ENCODE measurements at places on chromosomes 12 and 14.

DNA sequence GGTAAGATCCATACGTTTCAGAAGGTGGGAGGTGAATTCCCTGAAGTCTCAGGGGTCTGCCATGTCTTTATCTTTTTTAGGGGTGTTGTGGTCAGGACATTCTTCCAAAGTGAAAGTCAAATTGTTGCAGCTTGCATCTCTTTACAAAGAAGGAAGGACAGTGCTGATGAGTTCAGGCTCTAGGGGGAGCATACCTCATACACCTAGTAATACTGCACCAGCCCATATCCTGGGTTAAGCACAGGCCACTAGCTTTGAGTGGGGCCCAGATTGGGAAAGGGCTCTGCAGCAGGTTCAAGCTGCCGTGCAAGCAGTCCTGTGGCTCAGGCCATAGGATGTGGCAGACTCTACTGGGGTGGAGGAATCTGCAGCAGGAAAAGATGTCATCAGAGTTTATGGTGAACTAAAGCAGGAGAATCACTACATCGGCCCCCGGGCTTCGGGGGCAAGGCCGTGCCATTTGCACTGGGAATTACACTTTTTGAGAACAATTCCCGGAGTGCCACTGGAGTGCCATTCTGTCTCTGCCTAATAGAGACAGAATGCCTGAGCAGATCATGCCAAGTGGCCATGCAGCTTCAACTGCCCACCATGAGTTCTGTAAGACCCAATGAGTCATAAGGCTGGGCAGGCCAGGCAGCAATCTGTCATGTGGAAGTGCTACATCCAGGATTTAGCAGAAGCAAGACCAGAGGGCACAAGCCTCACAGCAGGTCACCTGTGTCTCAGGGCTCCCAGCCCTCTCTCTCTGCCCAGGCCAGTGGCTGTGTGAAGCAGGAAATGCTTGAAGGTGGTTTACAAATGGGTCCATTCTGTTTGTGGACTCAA lies 32.3 kb downstream of the DIO3 start:
- DNase-seq = no peak

DNA sequence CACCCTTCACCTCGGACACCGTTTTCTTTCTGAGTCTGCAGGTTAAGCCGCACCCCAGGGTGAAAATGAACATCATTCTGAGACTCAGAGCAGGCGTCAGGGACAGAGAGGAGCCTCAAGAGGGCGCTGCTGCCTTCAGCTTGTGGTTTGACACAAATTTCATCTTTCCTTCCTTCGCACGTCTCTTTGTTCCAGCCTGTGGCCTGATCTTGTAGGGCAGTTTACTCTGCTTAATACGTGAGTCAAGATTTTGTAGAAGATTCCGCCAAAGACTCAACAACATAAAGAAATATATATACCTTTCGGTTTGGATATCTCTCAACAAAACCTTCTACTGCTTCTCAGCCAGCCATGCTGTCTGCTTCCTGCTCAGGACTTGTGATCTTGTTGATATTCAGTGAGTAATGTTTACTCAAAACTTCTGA lies 329.3 kb upstream of the OR4E1 start:
- peak; percentile 55 for DNase-seq

- no peak for DNase-seq
Observed at GRCh38 chr14:90691627-90692026, 124.6 kb downstream of the TTC7B start.

GRCh38 chr14:41873686-41874317 lies 267.1 kb downstream of the LRFN5 start:
- no peak for DNase-seq

DNA sequence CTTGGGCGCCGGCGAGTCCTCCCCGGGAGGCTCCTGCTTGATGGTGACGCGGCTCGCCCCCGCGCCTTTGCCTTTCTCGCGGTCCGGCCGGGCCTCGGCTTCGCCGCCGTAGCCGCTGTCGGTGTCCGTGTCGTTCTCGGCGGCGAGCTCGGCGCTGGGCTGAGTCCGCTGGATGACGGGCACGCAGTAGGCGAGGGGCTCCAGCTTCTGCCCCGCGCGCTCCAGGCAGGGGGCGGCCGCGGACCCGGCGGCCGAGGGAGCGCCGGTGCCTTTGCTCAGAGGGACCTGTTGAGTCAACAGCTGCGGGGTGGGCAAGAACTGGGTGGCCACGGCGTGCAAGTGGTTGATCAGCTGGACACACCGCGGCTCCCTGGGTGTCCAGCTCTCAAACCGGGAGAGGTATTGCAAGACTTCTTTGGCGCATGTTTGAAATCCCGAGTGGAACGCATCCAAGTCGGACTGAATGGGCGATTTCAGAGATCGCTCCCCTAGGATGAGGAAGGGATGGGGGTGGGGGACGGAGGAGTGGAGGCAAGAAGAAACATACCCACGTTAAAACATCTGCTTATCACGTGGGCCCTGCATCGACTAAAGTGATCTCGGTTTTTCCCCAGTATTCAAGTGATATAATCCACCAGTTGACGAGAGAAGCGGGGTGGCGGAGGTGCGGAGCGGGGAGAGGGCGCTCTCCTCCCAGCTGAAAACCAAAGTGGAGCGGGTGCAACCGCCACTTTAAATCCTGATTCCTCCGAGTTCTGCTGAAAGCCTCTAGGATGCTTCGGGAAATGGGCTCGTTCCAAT lies 2.0 kb downstream of the BHLHE41 start:
- DNase-seq = no peak

GRCh38 chr12:28866715-28867503 lies 282.2 kb upstream of the FAR2 start:
- no peak for DNase-seq

DNA sequence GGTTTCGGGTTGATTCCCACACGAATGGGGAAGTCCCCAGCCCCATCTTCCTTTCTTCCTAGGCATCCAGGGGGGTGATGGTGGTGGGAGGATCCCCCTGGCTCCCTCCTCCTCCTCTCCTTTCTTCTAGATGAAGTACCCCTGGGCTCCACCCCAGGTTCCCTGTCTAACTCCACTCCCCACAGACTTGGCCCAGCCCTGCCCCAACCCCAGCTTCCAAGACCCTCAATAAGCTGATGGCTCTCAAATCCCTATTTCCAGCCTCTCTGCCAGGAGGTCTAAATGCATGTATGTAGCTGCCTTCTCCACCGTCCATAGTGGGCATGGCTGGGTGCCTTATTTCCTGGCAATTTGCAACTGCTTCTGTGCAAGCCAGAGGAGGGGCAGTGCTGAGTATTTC lies 383.7 kb downstream of the BCL11B start:
- DNase-seq = no peak

DNA sequence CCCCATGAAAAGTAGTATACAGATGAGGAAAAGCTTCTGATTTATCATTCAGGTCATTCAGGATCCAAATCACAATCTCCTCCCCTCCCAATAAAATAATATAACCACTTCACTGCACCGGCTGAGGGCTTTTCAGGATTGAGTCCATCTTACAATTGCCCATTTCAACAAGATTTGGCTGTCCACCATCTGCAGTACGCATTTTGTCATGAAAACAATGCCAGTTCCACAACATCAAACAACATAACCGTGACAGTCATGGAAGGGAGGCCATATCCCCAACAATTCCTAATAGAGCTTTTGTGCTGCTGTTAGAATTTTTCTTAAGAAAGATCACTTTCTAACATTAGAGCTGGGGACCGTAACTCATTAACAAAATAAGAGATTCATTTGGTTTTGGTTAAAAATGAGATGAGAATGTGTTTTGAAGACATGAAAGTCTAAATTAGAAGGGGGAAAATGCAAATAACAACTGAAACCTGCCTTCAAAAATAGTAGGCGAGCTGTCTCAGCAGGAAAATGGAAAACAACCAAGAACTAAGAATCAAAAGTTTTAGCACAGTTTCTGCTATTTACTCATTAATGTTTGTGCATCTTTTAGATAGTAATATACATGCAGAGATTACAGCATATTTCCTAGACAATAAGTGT lies 38.3 kb upstream of the TMTC2 start:
- DNase-seq = no peak

DNA sequence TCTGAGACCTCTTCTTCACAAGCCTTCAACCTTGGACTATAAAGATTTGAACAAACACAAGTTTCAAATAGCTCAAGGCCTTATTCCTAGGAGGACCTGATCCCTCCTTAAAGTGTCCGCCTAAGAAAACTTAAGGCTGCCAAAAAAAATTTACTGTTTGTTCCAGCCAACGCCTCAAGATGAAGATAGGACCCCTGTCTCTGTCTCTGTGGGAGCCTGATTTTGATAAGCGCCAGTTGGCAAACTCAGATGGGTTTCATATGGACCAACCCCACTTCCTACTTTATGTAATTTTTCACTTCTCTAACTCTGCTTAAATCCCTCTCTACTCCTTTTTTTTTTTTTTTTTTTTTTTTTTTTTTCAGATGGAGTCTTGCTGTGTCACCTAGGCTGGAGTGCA lies 11.0 kb downstream of the FKBP3 start:
- no peak for DNase-seq

GRCh38 chr14:77314539-77315457 lies 5.9 kb downstream of the POMT2 start:
- DNase-seq = no peak

DNA sequence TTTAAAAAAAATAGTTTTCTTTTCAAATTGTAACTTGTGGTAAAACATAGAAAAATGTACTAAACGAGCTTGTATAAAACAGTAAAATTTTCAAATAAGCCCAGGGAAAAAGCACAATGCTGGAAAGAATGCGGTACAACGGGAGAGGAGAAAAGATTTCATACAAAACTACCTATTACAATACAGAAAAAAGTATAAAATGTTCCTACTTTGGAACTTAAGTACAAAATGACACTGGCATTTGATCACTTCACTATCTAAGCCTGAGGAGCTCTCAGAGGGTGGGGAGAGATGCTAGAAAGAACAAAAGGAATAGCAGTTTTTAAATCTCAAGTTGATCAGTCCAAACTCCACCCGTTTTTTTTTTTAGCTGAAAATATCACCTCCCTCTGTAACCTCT lies 39.5 kb upstream of the COL2A1 start:
- DNase-seq = no peak

GRCh38 chr14:66652525-66653106 lies 144.7 kb downstream of the GPHN start:
- DNase-seq = no peak

GRCh38 chr12:95231190-95231589 lies 13.6 kb downstream of the VEZT start:
- DNase-seq = no peak

- DNase-seq = no peak
Observed at GRCh38 chr14:105346876-105347586, 32.5 kb downstream of the PACS2 start.

DNA sequence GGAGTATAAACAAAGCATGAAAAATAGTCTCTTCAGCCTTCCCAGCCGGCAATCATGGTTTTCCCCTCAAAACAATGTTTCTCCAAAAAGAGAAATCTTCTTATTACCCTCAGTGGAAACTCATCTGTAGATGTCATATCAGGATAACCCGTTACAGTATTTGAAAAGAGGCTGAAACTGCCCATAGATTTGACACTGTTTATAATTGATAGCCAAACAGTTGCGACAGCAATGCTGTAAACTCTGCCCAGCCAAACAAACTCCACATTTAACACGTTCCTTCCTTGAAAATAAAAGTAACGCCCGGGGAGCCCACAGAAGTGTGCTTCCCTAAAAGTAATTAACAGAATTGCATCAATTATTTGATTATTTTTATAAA lies 201.3 kb upstream of the FOXN3 start:
- DNase-seq = no peak

- no peak for DNase-seq
Observed at GRCh38 chr12:31406345-31406744, 80.4 kb upstream of the SINHCAF start.

DNA sequence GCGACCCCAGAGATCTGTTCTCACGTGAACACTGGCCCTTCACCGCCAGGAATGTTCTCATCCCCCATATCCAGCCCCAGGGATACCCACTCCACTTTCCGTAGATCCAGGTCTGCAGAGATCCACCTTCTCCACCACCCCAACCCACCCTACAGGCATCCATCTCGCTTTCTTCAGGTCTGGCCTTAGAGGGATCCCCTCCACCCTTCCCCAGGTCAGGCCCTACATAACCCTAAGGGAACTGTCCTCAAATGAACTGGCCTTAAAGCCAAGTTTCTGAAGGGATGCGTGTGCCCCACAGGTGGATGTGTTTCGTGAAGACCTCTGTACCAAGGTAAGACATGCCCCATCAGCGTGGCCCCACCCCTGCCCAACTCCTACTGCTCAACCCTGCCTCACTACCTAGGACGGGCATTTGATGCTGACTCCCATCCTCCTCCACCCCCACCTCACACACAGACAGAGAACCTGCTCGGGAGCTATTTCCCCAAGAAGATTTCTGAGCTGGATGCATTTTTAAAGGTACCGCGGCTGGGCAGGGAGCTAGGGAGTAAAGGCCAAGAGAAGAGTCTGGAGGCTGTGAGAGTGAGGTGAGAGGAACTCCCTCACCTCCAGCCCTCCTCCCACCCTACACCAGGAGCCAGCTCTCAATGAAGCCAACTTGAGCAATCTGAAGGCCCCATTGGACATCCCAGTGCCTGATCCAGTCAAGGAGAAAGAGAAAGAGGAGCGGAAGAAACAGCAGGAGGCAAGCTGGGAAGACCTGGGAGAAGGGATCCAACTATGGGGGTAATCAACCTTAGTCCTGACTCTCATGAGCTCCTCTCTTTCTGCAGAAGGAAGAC lies 912 bp downstream of the PSME1 start:
- DNase-seq = no peak

DNA sequence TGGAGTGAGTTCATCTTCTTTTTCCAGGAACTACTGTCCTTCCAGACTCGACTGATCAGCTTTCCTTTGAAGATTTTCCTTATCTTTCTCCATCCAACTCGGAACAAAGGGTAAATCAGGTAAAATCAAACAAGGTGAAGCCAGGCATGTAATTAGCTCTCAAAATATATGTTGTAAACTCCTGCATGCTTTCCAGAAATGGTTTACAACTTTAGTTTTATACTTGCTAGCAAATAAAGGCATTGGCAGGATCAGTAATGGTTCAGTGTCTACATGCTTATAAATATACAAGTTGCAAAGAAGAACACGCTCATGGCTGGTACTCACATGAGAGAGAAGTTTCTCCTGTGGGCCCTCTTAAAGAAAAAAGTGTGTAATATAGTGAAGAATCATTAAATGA lies 102.5 kb downstream of the FSCB start:
- no peak for DNase-seq

DNA sequence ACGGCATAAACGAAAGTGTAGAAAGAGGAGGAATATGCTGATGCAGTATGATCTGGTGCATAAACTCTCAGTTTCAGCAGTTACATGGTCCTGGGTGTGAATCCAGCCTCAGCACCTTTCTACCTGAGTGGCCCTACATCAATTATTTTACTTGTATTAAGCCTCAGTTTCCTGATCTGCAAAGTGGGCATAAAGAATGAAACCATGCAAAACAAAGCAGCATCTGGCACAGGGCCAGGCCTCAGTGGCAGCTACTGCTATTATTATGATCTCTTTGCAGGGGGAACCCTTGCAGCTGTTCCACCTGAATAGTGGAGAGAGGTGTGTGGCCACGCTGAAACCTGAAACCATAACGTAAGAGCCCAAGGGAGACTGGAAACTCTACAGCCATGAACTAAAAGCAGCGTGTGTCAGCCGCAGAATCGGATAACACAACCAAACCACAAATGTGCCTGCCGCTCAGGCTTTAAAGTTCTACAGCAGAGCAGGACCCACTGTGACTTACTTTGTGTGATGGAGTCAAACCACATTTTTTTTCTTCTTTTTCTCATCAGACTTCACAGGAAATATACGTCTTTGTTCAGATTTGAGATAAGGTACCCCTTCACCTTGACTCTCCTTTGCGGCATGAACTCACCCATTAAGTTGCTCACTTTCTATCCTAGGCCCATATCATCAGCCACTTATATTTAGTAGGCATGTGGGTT lies 29.2 kb upstream of the FOS start:
- DNase-seq = peak; percentile 73

Data from activated effector memory CD4-positive, alpha-beta T cell treated with Interleukin-2 at 50 U/mL for 16 hours (primary cell).